ENCODE measurements at places on chromosomes 1 and 21.

- peak; percentile 92 for DNase-seq
Observed at GRCh38 chr1:179881642-179882252, 338 bp upstream of the TOR1AIP1 start.

- no peak for DNase-seq
Observed at GRCh38 chr1:39852214-39852791, 31.0 kb downstream of the TRIT1 start.

DNA sequence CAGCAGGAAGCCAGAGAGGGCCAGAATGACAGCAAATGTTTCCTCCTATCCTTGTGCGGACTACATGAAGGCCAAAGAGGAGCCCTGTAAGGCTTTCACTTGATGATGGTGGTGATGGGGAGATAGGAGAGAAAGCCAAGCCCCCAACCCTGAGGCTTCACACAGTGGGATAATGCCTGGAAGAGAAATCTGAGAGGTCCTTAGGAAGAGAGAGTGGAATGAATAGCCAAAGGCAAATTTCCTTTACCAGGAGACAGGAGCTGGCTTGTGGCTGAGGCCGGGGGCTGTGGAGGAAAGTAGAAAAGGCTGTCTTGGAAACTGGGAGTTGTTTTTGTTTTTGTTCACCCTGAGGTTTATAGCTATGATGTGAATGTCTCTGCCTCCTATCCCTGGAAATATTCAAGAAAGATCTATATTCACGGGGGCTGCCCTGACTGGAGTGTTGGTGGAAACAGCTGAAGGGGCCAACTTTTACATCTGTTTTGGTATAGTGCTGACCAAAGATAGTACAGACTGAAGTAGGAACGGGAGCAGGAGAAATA lies 13.0 kb upstream of the RNF19B start:
- no peak for DNase-seq

- DNase-seq, result no peak
Observed at GRCh38 chr1:16386454-16387113, 19.5 kb downstream of the SZRD1 start.

DNA sequence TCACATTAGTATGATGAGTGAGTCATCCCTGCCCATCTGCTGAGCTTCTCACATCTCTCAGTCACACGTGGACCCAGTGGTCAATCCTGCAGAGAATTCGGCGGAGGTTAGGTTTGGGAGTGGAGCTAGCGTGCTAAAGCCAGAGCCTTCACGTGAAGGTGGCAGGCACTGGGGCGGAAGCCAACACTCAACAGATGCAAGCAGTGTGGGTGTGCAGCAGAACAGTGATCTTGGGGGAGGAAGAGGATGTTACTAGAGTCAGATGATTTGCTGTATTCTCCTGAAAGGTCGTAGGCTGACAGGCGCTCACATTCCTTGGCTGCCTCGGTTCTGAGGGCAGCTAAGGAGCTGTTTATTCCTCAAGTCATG lies 6.7 kb downstream of the C1orf115 start:
- DNase-seq, result peak; percentile 4

DNA sequence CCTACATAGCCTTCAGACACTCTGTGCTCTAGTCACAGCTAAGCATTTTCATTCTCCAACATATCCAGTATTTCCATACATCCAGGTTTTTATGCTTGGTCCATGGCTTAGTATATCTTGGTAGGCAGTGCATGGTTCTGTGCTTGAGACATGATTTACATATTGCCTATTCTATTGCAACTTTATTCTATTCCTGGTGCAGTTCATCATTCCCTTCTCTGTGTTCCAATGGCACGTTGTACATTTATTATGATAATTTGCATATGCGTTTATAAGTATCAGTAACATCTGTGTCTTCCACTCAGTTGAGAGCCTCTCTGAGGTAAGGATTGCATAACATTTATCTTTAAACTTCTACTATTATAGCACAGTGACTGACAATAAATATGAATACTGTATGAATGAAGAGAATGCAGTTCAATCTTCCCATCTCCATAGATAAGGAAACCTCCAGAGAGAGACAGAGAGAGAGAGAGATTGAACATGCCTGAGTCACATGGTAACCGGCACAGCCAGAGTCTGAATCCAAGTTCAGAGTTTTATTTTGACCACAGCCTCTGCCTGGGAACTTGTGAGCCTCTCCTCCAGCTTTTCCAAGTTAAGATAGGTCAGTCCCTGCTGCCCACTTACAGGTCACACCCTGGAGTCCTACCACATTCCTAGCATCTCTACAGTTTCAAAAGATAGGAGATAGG lies 41.5 kb downstream of the PLPPR5 start:
- DNase-seq, result no peak

DNA sequence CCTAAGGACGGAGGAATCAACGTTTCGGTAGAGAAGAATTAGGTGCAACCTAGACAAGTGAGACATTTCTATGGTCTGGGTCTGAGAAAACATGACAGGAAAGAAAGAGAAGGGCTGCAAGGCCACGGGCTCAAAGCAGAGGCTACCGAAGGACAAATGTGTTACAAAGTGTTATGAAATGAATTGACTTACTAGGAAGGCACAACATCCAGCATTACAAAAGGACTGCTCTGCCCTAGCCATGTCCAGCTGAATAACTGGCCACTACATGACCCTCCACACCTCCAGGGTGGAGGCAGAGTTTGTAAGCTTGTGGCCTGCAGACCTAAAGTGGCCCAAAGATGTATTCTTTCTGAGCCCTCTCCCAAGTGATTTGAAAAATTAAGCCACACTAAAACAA lies 133.6 kb downstream of the GDAP2 start:
- DNase-seq, result no peak

- DNase-seq, result no peak
Observed at GRCh38 chr1:47483651-47484050, 45.8 kb downstream of the FOXD2 start.

- DNase-seq, result no peak
Observed at GRCh38 chr1:67114162-67114561, 20.6 kb downstream of the C1orf141 start.

DNA sequence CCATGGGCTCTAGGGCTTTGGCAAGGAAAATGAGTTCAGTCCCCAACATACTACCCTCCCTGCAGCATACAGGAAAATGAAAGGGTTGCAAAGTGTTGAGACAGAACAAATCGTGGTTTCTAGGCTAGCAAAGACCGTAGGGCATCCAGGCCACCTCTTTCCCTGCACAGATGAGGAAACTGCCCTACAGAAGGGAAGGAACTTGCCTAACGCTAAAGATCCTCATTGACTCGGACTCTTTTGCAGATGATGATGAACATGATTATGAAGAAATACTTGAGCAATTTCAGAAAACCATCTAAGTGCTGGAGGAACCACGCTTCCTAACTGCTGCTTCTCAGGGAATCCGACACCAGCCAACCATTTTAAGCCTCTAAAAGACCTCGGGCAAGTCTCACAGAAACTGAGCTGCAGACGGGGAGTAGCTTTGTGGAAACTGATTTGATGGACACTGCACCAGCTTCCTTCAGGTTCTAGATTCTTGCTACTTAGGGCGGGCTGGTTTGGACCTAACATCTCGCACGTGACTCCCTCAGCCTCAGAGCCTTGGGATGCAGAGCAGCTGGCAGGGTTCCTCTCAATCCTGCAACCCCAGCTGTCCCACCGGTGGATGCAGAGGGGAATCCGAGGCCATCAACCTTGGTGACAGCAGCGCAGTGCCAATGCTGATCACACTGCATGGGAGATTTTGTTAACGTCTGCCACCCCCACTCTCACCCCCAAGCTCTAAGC lies 13.4 kb downstream of the THEMIS2 start:
- no peak for DNase-seq

DNA sequence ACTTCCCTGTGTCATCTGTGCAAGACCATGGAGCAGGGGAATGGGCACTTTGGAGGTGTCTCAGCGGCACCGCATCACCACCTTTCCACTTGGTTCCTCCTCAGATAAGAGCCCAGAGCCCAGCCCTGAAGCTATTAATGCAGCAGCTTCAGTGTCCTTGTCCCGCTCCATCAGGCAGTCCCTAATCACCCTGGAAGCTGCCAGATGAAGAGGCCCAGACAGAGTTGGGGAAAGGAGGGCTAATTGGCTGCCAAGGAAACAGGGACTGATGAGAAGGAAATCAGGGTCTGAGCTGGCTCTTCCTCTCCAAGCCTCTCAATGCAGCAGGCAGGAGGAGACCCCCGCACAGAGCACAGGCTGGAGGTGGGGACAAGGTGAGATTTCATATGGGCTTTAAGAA lies 83.1 kb upstream of the KLHDC7A start:
- DNase-seq, result no peak

DNA sequence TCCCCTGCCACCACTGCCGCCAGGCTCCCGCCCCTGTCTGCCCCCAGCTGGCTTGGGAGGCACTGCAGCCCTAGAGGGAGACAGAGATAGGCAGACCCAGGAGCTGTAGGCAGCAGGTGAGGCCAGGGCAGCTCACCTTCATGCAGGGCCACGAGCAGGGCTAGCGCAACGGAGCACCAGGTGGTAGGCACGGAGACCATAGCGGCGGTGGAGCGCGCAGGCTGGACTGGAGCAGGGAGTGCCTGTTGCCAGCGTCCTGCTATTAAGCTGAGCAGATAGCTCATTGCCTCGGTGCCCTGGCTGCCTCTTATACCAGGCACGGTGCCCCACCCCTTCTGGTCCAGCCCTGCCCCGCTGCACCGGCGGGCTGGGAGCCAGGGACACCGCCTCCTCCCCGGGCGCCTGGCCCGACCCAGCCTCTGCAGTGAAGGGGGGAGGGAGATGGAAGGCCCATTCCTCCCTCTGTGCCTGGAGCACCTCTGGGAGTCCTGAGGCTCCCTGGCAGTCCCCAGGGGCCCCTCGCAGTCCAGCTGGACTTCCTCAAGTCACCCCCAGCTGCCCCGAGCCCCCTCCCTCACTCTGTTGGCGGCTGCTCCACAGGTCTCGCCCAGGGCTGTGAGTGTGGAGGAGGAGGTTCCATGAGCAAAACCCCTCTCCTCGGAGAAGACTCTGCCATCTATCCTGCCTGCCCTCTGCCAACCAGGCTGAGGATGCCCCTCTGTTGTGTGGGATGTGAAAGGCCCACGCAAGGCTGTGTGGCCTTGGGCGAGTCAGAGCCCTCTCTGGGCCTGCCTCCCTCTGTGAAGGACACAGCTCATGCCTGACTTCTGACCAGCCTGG lies at the start of gene EDN2:
Gene EDN2, minus strand, starts transcription at position 282 of the 840 bp plus-strand sequence. Its CDS starts 82 bp downstream, at position 200.
- DNase-seq, result no peak

DNA sequence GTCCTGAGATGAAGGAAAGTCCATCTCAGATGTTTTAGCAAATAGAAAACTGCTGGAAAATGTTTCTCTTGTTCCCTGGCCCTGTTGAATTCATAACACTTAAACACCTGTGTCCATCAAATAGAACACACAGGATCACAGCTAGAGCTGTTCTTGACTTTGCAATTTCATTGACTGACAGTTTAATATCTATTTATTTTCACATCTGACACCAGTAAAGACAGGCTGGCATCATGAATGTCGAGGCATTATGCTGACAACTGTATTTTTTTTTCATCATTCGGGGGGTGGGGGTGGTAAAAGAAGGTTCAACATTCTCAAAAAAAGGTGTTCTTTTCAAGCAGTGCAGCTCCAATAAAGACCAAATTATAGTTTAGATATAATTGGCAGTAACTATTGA lies 591.2 kb upstream of the PTBP2 start:
- no peak for DNase-seq

DNA sequence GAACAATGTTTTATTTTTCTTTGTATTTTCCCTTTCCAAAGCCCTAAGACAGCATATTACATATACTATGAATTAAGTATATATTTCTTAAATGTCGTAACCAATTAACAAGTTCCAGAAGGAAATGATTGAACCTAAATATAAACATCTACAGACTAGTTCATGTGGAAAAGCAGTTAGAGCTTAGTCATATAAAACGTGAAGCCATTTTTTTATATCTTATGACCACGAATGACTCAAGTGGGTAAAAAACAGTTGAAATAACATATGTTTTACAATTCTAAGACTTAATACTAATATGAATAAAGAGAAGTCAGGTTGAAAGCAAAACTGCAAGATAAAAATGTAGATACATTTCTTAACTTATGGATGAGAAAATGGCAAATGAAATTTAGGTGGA lies 307.3 kb downstream of the BRINP3 start:
- DNase-seq, result no peak

DNA sequence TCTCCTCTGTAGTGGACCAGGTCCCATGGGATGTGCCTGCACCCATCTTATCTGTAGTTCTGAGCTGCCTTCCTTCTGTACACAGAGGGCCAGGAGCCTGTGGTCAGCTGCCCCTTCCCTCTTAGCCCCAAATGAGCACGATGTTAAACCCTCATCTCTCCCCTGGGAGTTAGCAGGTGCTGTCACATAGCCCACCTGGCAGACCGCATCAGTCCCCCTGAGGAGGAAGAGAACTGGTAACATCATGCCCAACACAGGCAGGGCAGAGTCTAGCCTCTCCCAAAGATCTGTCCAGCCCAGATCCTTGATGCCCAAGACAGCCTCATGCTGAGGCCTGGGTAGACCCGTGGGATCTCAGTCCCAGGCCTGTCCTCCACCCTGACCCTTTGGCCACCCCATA lies 4.7 kb downstream of the TIE1 start:
- no peak for DNase-seq

GRCh38 chr1:182143154-182143657 lies 81.7 kb upstream of the ZNF648 start:
- DNase-seq, result peak; percentile 73

GRCh38 chr1:69862906-69863305 lies 295.2 kb downstream of the LRRC7 start:
- DNase-seq, result no peak

DNA sequence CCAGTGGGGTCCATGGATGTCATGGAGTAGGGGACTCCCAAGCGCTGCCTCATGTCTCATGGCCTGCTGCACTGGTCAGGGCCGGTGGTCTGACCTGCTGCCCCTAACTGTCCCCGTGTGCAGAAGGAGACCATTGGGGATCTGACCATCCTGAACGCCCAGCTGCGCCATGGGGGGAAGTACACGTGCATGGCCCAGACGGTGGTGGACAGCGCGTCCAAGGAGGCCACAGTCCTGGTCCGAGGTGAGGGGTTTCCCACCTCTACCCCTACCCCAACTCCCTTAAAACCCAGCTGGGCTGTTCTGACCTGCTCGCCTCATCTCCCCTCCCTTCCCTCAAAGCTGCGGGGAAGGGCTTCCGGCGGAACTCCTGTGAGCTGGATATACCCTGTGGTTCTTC lies 18.6 kb downstream of the TMEM81 start:
- no peak for DNase-seq

DNA sequence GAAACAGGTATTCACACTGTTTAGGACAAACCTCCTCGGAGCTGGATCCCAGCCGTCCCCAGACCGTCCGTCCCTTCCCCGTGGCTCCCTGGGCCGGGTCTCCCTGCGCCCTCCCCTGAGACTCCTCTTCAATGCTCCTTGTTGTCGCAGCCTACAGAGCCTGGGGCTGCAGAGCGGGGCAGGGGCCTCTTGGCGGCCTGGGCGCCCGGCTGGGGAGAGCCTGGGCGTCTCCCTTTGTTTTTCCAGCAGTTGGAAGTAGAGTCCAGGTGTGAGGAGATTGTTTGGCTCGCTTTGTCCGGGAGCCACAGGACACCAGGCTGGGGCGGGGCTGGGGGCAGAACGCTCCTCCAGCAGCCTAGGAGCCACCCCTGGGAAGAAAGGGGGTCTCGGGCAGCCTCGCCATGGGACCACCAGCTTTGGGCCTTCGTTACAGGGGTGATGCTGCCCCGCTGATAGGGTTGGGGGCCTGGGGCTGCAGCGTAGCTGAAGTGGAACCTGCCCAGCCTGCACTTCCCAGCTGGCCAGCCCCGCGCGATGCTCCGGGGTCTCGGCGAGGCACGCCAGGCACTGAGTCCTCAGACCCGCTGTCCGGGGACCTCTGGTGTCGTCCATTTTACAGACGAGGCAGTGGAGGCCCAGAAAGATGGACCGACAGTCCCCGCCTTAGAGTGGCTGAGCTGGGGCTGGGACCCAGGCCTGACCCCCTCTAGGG lies 66.9 kb downstream of the PRDM16 start:
- DNase-seq, result no peak
